ENCODE measurements at places on chromosomes 1 and 21. TPM values are rescaled to one million over a fixed set of nuclear protein-coding genes. Genes with fewer than 3 reads are reported as not detected.

The CXADR gene
- total RNA-seq: 255 TPM

The KCNA3 gene
- total RNA-seq: 20.2 TPM

The TTLL10 gene
- not detected for total RNA-seq

The LORICRIN gene
- total RNA-seq: 0.25 TPM

The TFF3 gene
- not detected for total RNA-seq

The MYOM3 gene
- under 0.01 TPM for total RNA-seq

The SLC19A2 gene
- 17.0 TPM for total RNA-seq

The RIPPLY3 gene
- total RNA-seq: under 0.01 TPM

The SPRR2G gene
- not detected for total RNA-seq

The AVPR1B gene
- total RNA-seq: not detected

The FCRL4 gene
- total RNA-seq: not detected

The PLEKHN1 gene
- not detected for total RNA-seq

The SPRR5 gene
- total RNA-seq: not detected

The SPRR1B gene
- total RNA-seq: not detected

The SPRR2F gene
- total RNA-seq: not detected

The CSF3R gene
- total RNA-seq: 2.0 TPM

The CR2 gene
- under 0.01 TPM for total RNA-seq

The CFHR5 gene
- total RNA-seq: not detected

The GORAB gene
- total RNA-seq: 9.6 TPM

The GBP1 gene
- total RNA-seq: 0.49 TPM

The KPRP gene
- total RNA-seq: not detected

The UMODL1 gene
- not detected for total RNA-seq

The VPS72 gene
- 54.1 TPM for total RNA-seq

The SH2D5 gene
- 0.49 TPM for total RNA-seq

All from temporal lobe (tissue), 4 donors.